Stimulated activated CD4-positive, alpha-beta T cell treated with anti-CD3 and anti-CD28 coated beads, Interleukin-4, amount 100 ng/mL, for 48 hours (primary cell): ENCODE measurements at places on chromosomes 5 and 9.

- DNase-seq, result no peak
Observed at GRCh38 chr9:120904978-120905301, 21.7 kb downstream of the TRAF1 start.

DNA sequence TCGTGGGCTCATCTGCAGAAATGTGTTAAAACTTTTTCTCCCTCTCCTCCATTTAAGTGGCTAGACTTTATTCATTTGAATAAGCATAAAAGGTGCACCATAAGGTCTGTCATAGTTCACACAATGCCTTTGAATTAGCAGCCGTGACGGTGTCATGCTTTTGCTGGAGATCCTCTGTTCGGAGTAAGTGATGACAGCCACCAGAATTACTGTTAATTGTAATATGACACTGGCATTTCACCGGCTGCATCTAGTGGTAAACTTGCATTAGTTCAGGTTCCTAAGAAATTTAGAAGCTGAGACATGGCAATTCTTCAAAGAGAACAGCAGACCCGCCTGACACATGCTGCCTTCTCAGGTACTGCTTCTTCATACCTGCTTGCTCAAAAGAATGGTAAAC, 241.7 kb downstream of the EBF1 start:
- no peak for DNase-seq

DNA sequence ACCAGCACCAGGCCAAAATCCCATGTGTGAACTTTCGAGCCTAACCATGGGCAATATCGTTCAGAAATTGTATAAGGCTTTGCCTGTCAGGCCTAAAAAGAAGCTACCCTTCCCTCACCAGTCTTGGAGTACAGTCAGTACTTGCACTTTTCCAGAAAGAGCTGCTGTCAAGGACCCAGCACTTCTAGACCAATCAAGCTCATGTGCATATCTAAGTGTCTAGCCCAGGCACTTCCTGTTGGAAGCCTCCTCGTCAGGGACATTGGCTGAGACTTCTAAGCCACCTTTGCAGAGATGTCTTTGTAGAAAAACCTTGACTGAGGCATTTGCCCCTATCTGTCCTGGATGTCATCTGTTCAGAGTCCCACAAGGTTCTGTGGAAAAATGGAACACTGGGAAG, 1930.5 kb downstream of the EFNA5 start:
- no peak for DNase-seq

- no peak for DNase-seq
Observed at GRCh38 chr5:16709691-16710433, 93.1 kb upstream of the RETREG1 start.

GRCh38 chr5:179023528-179024189, at the start of gene ZNF879:
Gene ZNF879, plus strand, starts transcription at chr5:179023804. Its CDS starts 1,201 bp downstream, at chr5:179025005.
- DNase-seq, result peak; percentile 88

DNA sequence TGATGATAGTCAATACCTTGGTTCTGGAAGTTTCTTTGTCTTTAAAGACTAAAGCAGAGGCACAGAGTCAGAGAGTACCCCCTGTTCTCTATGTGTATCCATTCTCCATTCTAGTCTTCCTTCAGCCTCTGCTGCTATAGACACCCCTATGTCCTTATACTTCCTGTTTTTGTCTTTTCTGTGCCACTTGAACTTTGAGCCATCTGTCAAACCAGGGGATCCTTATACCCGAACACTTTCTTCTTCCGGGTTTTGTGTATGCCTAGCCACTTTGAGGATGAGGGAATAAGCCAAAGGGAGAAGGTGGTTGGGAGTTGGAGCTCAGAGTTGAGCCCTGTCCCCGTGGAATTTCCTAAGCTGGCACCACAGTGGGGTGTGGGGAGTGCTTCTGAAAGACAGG, 61.1 kb upstream of the IL6ST start:
- no peak for DNase-seq

GRCh38 chr9:135073081-135073740, 14.3 kb upstream of the OLFM1 start:
- no peak for DNase-seq

GRCh38 chr5:136143763-136144162, 11.1 kb downstream of the SMAD5 start:
- no peak for DNase-seq

DNA sequence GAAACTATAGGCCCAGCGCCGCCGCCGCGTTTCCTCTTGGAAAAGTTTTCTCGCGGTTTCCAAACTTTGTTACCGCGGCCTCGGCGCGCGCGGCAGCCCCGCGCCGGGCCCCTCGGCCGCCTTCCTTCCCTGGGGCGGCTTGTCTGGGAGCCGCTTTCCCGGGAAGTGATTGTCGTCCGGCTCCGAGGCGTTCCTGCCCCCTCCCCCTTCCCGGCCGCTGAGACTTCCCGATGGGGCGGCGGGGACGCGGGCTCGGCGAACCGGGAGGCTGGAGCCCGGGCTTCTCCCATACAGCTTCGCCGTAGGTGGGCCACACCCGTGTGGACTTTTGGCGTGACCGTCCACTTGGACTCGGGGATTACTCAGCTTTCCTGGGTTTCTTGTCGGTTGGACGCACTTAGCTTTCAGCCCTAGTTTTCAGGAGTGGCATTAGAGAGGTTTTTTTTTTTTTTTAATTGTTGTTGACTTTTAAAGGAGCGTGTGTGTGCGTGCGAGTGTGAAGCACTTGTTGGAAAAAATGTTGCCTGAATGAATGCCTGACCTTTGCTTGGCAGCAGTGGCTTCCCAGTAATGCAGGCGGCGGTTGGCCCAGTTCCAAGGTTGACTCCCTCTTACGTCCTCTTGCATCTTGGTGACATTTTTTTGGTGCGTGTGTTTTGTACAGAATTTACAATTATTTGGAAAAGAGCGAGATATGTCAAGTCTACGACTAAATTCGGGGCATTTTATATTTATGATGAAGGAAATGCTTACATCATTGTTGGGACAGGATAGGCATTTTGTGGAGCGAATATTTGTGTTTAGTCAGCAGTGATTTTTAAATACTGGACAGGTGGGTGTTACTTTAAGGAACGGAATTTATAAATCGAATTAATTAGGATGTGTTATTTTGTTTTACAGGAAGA, 821 bp downstream of the CTNNA1 start:
- peak; percentile 62 for DNase-seq

DNA sequence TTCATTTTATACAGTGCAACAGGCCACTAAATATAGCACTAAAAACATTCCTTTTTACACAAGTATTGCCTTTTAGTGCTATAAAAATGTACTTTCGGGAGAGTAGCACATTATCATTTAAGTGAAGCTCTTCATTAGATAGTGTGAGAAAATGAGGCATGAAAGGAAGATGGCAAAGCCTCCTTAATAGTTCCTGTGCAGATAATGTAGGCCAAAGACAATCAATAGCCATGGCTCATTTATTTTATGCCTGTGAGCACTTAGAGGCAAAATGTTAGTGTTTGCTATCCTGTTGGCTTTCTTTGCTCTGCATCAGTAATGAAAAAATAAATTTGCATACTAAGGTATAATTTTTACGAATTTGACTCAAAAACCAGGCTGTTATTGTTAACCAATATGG, 929.5 kb upstream of the C9orf72 start:
- DNase-seq, result no peak

DNA sequence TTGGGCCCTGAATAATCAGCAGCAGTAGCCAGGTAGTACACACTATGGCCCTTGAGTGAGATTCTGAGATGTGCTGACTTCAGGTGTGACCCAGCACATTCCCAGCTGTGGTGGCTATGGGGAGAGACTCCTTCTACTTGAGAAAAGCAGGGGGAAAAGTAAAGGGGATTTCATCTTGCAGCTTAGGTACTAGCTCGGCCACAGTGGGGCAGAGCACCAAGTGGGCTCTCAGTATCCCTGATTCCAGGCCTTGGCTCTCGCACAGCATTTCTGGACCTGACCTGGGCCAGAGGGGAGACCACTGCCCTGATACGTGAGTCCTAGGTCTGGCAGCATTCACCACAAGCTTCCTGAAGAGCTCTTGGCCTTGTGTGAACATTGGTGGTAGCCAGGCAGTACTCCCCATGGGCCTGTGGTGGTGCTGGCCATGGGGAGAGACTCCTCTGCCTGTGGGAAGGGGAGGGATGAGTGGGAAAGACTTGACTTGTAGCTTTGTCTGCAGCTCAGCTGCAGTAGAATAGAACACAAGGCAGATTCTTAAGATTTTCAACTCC, 27.6 kb downstream of the PTGS1 start:
- DNase-seq, result no peak

- no peak for DNase-seq
Observed at GRCh38 chr5:85453026-85453349, 1068.3 kb upstream of the EDIL3 start.

DNA sequence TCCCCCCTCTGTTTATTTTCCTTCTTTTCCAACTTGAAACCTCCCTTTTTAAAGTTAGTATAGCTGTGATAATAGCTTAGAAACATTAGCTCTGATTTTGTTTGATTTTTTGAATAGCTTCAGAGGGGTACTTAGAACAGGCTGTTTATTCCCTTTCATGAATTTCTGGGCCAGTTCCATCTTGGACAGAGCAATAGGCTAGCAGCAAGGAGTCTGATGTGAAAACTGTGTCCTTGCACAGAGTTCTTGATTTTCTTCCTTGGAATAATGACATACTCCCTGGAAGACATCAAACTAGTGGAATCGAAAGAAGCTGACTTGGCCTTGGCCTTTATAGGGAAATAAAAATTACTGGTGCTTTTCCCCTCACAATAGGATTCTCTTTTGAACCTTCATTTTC, 32.9 kb downstream of the NTRK2 start:
- no peak for DNase-seq

DNA sequence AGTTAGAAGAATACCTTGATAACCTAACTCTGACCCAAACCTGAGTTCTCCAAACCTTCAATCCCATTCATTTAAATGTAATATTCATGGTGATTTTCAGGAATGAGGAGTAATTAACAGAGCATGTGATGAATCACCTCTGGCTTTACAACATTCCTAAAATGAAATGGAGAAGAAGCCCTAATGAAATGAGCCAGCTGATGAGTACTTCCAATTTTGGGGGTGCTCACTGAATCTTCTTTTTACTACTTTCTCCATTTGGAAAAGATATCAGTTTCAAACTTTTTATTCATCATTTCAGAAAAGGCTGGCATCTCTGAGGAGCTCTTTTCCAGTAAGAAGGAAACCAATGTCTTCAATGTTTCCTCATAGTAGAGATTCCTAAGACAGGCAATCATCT, 2.9 kb upstream of the SPINK5 start:
- DNase-seq, result no peak

GRCh38 chr5:10860645-10861422, 99.8 kb upstream of the DAP start:
- no peak for DNase-seq

- DNase-seq, result no peak
Observed at GRCh38 chr5:10747678-10748622, 13.1 kb downstream of the DAP start.

DNA sequence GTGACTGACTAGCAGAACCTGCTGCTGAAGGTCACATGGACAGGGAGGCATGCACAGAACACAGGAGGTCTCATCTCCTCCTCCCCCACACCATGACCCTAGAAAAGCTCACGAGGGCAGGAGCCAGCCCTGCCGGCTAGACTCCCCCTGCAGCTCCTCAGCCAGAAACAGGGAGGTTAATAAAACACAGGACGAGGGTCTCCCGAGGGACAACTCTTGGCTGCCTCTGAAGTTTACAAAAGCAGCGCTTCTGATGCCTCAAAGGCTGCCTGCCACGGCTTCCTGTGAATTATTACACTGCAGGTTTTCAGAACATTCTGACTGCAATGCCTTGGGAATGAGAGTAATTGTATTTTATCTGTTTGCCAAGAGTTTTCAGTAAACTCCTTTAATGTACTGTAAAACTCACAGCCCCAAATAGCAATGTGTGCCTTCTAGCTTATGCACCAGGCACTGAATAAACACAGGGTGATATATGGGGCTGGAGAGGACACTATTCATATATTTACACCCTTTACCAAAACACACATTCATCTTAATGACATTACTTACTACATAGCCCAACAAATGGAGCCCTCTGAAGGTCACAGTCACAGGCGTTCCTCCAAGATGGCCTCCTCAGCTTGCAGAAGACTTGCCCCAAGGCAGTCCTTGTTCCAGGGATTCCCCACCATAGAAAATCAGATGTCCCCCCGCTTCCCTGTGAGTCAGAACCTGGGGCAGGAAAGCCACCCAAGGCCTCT, 83.7 kb downstream of the C5orf15 start:
- DNase-seq, result no peak

GRCh38 chr9:133795049-133795448, 56.9 kb upstream of the SARDH start:
- no peak for DNase-seq

- no peak for DNase-seq
Observed at GRCh38 chr5:139662617-139663016, 14.5 kb downstream of the CXXC5 start.
